ENCODE measurements at places on chromosomes 13 and 19.

DNA sequence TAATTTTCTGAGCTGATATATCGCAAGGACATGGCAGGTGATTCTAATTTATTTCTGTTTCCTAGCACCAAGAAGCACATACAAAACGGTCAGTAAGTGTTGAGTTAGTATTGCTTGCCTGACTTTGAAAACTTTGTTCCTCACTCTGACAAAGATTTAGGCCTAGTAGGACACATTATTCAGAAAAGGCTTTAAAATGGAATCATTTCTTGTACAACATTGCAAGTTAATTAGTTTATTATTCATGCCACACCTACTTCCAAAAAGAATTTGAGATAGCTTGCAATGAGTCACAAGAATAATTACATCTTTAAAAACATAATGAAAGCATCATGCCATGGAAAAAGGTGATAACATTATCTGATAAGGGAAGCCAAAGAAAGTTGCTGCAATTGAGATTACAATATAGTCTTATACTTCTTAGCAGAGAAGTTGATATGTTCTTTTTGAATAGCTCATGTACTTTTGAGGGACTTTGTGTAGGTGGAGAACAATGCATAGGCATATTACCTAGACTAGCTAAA, 474.2 kb downstream of the KLF5 start:
- DNase-seq: no peak

DNA sequence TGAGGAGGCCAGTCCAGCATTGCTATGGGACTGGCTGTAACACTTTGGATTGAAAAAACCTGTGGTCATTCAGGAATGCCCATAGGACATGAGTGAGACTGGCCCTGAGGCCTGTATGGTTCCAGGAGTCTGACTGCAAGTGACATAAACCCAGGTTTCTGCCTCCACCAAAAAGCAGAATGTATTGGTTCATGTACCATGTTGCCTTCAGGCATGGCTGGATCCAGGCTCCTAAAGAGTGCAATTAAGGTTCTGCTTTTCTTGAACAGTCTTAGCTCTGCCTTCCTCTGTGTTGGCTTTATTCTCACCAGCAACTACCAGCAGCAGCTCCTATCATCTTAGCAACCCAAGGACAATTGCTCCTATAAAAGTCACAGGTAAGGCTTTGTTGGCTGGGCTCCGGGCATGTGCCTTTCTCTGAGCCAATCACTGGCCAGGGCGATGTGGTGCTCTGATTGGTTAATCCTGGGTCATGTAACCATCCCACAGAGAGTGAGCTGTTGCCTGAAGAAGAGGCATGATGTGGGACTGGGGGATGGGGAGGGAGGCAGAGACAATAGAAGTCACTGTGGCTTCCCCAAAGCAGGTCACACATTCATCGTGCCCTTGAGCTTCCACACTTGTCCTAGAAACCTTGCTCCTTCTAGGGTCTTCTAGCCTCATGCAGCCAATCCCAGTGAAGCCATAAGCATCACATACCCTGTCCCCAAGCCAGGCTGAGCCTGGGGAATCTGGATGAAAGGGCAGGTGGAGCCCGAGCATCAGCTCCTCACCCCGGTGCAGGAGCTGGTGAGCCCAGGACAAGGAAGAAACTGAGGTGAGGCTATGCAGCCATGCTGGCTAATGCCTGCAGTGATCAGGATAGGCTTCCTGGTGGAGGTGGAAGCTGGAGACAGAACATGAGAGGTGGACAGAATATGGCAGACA, 123.9 kb downstream of the URI1 start:
- no peak for DNase-seq

DNA sequence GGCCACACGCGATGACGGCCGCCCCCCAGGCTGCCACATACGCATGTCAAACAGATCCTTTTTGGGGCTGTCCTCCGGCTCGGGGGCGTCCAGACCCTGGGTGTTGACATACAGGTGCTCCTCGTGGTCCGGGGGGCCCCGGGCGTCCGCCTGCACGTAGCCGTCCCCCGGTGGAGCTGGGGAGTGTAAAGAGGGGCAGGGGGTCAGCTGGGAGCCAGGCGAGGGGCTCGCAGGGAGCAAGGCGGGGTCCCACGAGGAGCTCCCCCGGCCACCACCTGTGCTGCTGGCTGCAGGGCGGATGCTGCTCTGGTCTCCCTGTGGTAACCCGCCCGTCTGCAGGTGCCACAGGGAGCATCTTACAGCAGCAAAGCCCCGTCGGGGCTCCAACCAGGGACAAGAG, 16.1 kb upstream of the C2CD4C start:
- no peak for DNase-seq

DNA sequence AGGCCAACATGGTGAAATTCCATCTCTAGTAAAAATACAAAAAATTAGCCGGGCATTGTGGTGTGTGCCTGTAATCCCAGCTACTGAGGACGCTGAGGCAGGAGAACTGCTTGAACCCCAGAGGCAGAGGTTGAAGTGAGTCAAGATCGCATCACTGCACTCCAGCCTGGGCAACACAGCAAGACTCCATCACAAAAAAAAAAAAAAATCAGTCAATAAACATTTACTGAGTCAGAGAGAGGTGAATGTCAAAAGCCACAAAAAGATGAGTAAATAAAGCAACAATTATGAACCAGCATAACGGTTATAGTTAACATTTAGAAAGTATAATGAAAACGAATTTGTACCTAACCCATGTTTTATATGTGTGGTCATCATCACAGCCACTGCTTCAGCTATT, 23.1 kb downstream of the PSPC1 start:
- no peak for DNase-seq

- DNase-seq: no peak
Measured at GRCh38 chr13:47545201-47546024, 455.7 kb downstream of the SUCLA2 start.

GRCh38 chr13:100433475-100433874, 155.1 kb downstream of the GGACT start:
- DNase-seq: no peak

- DNase-seq: no peak
Measured at GRCh38 chr13:39099231-39099630, 61.0 kb downstream of the NHLRC3 start.

- DNase-seq: no peak
Measured at GRCh38 chr19:10078329-10078728, 7.8 kb upstream of the SHFL start.

DNA sequence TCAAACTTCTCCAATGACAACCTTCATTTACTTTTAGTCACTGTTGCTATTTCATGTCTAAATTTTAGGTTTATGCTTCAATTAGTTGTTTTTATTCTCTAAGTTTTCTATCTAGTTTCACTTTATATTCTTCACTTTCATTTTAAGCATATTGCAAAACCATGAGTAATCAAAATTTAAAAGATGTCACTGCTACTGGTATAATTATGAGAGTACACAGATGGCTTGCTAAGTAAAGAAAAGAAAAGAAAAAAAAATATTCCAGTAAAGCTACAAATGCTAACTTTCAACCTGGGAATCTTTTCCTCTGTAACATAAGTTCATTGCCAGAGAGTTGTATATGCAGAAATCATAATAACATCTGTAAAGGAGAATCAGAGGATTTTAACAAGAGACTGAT, 1624.7 kb downstream of the PCDH9 start:
- no peak for DNase-seq

DNA sequence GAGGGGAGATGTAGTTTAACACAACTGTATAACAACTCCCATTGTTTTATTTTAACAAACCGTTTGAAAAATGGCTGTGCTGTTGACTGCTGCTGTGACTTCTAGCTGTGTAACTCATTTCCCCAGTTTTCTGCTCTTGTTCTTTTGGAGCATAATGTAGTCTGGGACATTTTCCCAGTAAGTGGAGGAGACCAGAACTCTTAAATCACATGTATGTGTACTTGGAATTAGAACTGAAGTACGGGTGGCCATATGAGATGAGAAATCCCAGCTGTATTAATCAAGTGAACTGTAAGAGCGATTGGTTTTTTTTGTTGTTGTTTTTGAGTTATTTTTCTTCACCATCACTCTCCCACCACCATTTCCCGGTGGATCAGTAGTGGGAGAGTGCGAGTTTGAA, 49.4 kb upstream of the RNF113B start:
- no peak for DNase-seq

DNA sequence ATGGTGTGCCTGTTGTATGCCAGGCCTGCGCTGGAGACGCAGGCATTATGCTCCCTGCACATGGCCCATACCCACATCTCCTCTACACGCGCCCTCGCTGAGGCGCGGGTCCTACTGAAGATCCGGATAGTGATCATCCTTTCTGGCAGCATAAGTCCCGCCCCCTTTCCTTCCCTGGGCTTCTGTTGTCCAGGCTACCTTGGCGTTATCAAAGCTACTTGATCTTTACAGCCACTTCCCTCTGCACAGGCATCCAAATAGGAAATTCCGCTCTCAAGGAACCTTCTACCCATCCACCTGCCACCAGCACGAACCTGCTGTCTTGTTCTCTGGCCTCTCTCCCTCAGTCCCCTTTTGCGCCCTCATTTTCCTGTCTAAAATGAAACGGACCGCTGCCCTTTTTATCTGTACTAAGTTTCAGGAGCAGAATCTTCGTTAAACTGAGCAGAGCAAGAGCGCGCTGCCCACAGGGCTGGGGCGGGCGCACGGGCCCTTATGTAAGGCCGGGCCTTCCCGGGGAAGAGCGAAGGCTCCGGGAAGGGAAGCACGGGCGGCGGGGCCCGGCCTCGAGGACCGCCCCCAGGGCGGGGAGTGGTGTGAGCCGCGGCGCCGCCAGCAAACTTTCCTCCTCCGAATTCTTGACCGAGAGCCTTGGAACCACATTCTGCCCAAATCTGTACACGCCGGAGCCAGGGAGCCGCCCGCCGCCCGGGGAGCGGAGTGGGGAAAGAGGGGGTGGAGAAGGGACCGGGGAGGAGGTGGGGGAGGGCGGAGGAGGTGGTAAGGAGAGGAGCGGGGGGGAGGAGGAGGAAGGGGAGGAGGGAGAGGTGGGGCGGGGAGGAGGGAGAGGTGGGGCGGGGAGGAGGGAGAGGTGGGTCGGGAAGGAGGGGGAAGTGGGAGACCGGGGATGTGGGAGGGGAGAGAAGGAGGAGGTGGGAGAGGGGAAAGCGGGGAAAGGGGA, 920 bp upstream of the UBE2L5 start:
- DNase-seq: peak; percentile 69

GRCh38 chr13:31611214-31611613, 128.1 kb upstream of the RXFP2 start:
- DNase-seq: no peak

GRCh38 chr13:98339684-98340425, 162.8 kb upstream of the RNF113B start:
- DNase-seq: no peak

- peak; percentile 49 for DNase-seq
Measured at GRCh38 chr13:29507356-29507755, 88.1 kb downstream of the SLC7A1 start.

- DNase-seq: no peak
Measured at GRCh38 chr13:30618930-30619279, 1.2 kb downstream of the USPL1 start.

DNA sequence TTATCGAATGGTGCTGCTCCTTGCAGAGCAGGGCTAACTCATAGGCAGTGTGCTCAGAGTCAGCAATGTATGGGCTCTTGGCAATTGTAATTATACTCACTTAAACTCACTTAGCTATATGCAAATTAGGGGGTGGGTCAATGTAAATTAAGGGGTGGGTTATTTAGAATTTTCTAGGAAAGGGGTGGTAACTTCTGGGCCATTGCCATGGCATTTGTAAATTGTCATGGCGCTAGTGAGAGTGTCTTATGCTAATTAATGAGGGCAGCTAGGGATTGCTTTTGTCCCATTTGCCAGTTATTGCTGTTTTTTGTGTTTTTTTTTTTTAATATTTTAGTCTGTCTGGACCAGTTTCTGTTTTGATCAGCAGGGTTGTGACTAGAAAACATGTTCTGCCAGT, 68.4 kb downstream of the DIAPH3 start:
- no peak for DNase-seq

GRCh38 chr13:50511877-50512341, 331.6 kb downstream of the DLEU7 start:
- no peak for DNase-seq

- DNase-seq: no peak
Measured at GRCh38 chr19:55340784-55341147, 1.1 kb downstream of the KMT5C start.

DNA sequence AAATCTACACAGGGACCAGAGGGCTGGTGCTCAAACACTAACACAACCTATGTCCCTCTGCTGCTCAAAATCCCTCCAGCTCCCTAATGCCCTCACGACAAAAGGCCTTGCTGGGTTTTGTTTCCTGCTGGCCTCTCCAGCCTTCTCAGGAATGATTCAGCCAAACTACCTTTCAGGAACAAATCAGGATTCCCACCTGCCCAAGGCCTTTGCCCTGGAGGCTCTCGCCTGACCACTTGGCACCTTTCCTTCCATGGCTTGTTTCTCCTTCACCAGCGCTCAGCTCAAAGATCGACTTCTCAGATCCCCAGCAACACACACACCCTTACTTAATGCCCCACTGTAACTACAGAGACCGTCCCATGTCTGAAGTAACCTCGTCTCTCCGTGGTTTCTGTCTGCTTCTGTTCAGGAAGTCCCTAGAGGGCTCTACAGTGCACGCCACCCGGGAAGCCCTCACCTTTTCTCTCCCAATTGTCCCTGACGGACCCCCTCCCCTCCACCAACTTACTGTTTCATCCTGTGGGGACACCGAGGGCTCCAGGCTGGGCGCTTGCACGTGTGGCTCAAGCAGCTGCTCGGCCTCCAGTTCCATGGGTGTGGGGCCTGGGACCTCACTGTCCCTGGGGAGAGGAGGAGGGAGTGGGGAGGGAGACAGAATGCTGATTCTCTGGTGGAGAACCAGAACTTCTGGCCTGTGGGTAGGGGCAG, 3.2 kb upstream of the SIX5 start:
- no peak for DNase-seq

DNA sequence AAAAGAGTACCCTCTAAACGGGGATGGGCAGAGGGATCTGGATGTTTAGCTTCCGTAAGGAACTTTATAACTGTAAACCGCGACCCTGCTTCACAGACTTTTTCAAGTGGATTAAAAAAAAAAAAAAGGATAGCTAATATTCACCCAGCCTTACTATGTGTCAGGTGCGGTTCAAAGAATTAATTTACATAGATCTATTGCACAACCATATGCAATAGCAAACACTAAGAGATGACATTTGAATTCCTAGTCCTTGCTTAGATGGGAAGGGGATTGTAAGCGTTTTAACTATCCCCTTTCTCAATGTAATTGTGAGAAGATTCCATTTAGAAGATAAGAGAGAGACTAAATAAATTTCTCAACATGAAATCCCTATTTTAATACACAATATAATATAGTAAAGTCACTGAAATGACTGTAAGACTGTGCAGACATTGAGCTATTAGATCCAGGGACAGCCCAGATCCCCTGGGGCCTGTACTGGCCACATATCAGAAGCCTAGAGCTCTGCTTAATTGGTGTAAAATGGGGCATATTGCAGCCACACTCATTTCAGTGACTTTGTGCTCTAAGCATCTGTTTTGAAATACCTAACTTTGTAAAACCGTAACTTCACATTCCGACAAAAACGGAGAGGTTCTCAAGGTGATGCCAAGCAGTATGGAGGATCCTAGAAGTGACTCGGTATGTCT, 13.6 kb downstream of the LATS2 start:
- DNase-seq: no peak

- no peak for DNase-seq
Measured at GRCh38 chr13:20151612-20152011, 9.2 kb downstream of the GJA3 start.

All from frontal cortex (tissue), 4 donors.